ENCODE measurements at places on chromosomes 1 and 21.

GRCh38 chr1:48946070-48946469 lies 169.4 kb upstream of the BEND5 start:
- DNase-seq, result no peak

DNA sequence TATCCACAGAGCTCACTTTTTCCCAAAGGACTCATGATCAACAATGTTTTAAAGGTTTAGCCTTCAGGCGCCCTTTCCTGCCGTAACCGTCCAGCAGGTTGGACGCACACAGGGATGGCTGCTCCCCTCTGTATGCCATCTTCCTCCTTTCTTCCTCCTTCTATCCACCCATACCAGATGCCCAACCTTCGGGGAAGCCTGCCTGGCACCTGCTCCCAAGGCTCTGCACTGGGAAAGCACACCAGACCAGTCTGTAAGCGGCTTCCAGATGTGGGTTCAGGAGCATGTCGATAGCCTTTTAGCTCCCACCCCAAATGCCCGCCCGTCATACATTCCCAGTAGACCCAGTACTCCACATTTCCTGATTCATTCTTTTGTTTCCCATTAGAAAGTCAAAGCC lies 52.9 kb downstream of the STUM start:
- DNase-seq, result no peak

DNA sequence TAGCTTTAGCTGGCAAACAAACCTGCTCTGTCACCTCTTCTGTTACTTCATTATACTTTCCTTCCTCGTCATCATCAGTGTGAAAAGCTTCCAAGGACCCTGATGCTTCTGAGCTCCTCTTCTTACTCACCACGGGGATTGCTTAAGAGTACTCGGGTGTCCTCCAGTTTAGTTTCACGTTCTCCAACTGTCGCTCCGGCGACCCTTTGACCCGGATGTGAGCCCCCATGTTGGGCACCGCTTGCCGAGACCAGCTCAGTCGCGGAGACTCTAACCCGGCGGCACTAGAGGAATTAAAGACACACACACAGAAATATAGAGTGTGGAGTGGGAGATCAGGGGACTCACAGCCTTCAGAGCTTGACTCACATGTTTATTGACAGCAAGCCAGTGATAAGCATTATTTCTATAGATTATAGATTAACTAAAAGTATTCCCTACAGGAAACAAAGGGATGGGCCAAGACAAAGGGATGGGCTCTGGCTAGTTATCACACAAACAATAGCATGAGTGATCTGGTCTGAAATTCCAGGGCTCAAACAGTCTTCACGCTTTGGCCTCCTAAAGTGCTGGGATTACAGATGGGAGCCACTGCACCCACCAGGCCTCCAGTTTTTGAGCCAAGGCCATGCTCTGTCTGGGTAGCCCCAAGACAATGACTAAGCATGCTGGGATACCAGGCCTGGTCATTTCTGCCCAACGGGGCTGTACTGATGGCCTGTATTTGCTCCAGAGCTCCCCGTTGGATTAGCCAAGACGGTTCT lies 30.1 kb upstream of the ENO1 start:
- no peak for DNase-seq

DNA sequence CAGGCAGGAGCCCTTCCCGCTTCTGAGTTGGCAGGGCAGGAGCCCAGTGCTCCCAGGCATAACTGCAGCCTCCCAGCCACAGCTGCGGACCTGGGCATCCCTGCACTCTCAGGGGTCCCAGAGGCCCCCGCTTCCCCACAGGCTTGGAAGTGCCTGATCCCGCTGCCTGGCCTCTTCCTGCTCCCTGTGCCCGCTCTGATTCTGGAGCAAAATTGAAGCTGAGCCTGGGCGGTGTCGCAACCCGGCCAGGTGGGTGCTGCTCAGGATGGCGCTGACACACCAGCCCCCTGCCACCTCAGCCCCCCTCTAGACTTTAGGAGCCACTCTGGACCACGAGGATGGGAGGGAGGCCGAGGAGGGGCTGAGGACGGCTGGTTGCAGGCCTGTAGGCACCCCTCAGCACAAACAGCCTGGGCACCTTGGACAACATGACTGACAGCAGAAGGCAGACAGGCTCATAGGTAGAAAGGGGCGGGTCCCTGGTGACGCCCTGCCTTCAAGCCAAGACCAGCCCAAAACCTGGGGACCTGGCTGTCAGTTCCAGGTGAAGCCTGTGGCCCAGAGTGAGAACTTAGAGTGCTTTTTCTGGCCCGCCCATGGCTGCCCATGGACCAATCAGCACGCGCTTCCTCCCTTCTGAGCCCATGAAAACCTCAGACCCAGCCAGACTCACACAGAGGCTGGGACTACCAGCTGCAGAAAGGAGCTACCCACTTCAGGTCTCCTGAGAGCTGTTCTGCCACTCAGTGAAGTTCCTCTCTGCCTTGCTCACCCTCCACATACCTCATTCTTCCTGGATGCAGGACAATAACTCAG lies 7.2 kb downstream of the HLCS start:
- no peak for DNase-seq

Data from CD4-positive, alpha-beta T cell treated with Interleukin-2 at 100 ng/mL for 4 hours (primary cell).